ENCODE measurements at places on chromosomes 5 and 9.
A peak's percentile ranks its signal among the peaks of the same experiment; 100 is the strongest.

GRCh38 chr9:5510360-5510931, at the start of gene PDCD1LG2:
Gene PDCD1LG2, plus strand, starts transcription at chr9:5510531. Its CDS starts 12,016 bp downstream, at chr9:5522547.
- peak; percentile 92 for DNase-seq

- peak; percentile 60 for DNase-seq
These were observed 735 bp downstream of the ECPAS start for GRCh38 chr9:111483439-111483857.

DNA sequence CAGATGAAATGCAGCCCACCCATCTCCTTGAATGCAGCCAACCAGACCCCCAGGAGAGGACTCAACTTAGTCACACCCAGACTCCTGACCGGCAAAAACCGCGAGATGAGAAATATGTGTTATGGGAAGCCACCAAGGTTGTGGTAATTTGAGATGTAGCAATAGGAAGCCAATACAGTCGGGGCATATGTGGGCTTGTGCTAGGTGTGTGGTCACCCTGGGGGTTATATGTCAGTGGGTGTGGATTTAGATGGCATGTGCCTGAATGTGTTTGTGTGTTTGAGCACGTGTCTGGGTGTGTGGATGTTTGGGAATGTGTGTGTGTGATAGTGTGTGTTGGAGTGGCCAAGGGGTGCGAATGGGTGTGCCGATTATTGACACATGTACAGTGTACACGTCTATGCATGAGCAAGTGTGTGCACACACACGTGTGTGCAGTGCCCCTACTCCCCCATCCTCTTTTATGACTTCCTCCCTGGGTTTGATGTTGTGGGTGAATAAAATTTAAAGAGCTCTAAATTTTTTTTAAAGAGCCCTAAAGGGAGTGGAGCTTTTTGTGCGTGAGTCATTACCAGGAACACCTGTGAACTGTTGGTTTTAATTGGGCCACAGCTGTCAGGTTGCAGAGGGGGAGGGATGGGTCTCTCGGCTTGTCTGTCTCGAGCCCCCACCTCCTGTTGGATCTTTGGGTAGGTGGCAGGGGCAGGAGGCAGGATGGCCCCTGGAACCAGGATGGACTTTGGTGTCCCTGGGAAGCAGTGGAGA, 86.8 kb downstream of the LHX2 start:
- DNase-seq: no peak

- peak; percentile 5 for DNase-seq
These were observed 147.6 kb downstream of the ADAMTS6 start for GRCh38 chr5:65334077-65334476.

DNA sequence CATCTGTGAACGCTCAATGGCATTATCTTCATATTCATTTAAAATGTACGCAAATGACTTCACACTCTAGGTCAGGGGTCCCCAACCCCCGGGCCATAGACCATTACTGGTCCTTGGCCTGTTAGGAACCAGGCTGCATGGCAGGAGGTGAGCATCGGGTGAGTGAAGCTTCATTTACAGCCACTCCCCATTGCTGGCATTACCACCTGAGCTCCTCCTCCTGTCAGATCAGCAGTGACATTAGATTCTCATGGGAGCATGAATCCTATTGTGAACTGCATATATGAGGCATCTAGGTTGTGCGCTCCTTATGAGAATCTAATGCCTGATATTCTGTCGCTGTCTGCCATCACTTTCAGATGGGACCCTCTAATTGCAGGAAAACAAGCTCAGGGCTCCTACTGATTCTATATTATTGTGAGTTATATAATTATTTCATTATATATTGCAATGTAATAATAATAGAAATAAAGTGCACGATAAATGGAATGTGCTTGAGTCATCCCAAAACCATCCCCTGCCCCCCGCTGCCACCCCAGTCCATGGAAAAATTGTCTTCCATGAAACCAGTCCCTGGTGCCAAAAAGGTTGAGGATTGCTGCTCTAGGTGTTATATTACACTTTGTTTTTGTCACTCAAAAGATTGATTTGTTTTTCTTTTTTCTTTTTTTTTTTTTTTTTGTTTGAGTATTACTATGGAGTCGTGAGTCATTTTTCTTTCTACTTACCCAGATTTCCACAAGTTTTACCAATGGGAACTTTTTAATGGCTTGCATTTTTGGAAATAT, 127.2 kb downstream of the DOCK8 start:
- no peak for DNase-seq

DNA sequence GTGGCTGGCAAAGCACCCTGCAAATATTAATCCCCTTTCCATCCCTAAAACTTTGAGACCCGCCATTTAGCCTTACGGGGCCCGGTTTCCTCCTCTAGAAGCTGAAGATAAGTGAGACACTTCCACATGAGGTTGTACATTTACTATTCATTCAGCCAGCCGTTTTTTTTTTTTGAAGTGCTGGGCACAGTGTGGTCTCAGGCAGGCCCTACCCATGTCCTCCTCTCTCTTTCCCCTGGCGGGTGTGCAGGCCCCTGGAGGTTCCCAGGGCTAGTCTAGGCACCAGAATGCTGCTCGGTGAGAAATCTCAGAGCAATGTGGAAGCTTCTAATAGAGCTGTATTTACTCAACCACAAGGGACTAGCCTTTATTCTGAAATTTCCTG, 107.4 kb upstream of the LARP1 start:
- no peak for DNase-seq

DNA sequence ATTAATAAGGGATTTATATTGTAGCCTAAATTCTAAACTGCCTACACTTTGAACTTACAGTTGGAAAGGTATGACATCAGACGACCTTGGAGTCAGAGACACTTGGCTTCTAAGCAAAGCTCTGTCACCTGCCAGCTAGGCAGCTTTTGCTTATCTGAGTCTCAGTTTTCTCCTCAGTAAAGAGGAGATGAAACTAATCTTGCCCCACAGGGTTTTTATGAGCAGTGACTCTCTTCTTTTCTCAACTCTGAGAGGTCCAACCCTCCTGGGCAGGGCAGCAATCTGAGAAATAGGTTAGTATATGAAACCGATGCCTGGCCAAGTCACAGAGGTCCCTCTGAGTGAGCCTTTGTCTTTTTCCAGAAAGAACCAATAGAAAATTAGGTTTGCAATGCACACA, 53.9 kb downstream of the WDR36 start:
- no peak for DNase-seq

GRCh38 chr9:79023134-79023580, 548.6 kb upstream of the TLE4 start:
- peak; percentile 60 for DNase-seq

- DNase-seq: no peak
These were observed 90.8 kb downstream of the EHMT1 start for GRCh38 chr9:137709411-137710101.

- DNase-seq: no peak
These were observed 1625.5 kb upstream of the CDH6 start for GRCh38 chr5:29568028-29568427.

- DNase-seq: no peak
These were observed 34.9 kb downstream of the YTHDC2 start for GRCh38 chr5:113548396-113548795.

- no peak for DNase-seq
These were observed 762.8 kb upstream of the GRAMD2B start for GRCh38 chr5:125660231-125660895.

- no peak for DNase-seq
These were observed 271.8 kb upstream of the SMARCA2 start for GRCh38 chr9:1743121-1743960.

DNA sequence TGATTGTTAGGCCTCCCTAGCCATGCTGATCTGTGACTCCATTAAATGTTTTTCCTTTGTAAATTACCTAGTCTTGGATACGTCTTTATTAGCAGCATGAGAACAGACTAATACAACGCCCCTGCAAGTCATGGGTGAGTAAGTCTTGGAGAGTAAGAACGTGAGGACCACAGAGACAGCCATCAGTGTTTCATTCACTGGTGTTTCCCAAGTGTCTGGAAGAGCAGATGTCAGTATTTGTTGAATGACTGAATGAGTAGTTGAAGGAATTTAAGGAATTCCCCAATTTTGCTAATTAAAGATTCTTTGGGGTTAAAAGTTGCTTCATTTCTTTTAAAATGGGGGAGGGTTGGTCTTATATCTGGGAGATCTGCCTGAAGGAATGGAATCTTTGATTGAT, 178.8 kb downstream of the TRIO start:
- no peak for DNase-seq

- DNase-seq: peak; percentile 68
These were observed 71.5 kb downstream of the MRPS27 start for GRCh38 chr5:72248410-72248981.

- peak; percentile 70 for DNase-seq
These were observed 14.8 kb downstream of the SPTLC1 start for GRCh38 chr9:92100237-92100911.

GRCh38 chr5:65198456-65199120, 283.1 kb downstream of the ADAMTS6 start:
- DNase-seq: peak; percentile 92

Measured in RKO (cell line).